ENCODE measurements at places on chromosomes 16 and 17.

- DNase-seq: no peak
These were observed 727.2 kb upstream of the RBFOX1 start for GRCh38 chr16:6605490-6605889.

DNA sequence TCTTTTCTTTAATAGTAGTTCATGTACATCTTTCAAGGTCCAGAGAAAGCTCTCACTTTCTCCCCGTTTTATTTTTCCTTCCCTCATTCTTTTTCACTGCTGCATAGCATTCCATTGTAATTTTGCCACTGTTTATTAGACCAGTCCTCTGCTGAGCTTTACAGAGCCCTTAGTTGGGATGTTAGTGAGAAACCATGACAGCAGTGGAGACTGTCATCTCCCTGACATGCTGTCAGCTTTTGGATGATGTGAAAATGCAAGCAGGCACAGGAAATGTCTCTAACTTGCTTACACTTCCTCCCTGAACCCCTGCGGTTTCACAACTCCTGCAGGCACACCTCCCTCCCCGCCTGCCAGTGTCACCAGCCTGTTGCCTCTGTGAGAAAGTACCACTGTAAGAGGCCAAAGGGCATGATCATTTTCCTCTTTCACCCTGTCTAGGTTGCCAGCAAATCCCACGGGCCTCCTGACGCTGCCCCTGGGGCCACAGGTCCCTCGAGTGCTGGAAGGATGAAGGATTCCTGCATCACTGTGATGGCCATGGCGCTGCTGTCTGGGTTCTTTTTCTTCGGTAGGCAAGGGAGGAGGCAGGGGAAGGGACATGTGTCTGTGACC lies at the start of gene ITGAL:
Gene ITGAL (plus strand): TSS at position 415 of the 615 bp plus-strand sequence. CDS start 96 bp downstream, at position 511.
- DNase-seq: peak; percentile 68

- no peak for DNase-seq
These were observed 21.3 kb upstream of the GAA start for GRCh38 chr17:80080081-80080480.

DNA sequence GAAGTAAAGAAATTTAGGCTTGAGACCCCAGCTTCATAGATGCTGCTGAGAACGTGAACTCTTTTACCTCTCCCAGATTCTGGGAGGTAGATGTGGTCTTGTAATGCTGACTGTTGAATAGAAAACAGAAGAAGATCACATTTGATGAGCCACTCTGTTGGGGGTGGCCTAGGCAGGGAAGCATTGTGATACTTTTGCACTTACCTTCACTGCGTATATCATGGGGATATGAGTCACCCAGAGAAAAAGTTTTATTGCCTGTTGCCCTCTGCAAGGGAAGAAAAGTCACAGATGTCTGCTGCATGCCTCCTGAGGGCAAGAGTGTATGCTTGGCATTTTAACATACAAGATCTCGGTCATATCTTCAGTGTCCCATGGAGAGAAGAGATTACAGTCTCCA lies 365.4 kb downstream of the SNX29 start:
- no peak for DNase-seq

DNA sequence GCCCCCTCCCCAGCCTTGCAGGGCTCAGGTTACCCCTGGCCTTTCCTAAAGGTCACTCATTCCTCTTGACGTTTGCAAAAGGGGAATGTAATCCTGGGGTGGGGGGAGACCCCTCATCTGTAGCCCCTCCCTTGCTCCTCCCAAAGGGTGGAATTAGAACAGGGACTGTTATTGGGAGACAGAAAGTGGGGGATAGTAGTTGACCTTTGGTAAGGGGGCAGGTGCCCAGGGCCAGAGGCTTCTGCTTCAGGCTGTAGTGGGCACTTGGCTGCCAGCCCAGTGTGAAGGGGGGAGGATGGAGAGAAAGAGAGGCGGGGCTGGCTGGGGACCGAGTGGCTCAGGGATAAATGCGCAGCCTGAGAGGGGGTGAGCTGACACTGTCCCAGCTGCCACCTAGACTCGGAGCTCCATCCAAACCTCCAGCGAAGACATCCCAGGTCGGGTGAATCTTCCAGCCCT lies at the start of gene ENO3:
Gene ENO3 (plus strand): TSS at position 374 of the 459 bp plus-strand sequence. CDS start 711 bp downstream, outside the sequence.
- DNase-seq: no peak

DNA sequence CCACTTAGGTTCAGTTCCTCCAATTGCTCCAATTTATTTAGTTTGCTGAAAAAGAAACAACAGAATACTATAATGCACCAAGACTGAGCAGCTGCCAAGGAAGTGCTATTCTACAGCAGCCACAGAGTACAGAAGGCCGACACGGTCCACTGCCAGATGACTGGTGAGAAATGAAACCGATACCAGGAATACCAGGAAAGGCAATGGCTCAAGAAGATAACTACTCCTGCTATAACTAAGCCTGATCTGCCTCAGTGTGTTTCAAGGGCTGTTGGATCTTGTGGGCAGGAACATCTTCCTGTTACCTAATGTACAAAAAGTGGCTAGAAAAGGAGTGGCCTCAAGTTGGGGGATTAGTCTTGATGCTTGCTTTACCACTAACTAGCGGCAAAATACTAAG lies 32.8 kb downstream of the MARVELD3 start:
- DNase-seq: no peak

Data from GM12891 (cell line).